ENCODE measurements at places on chromosomes 16 and 17. TPM values are rescaled to one million over a fixed set of nuclear protein-coding genes. Genes with fewer than 3 reads are reported as not detected.

FBXO39 gene
- total RNA-seq, result 9.3 TPM

AOC2 gene
- total RNA-seq, result 0.55 TPM

SLC22A31 gene
- total RNA-seq, result 0.19 TPM

SDR42E2 gene
- not detected for total RNA-seq

CIAO2B gene
- 118 TPM for total RNA-seq

KRTAP9-4 gene
- not detected for total RNA-seq

APOBR gene
- total RNA-seq, result 0.04 TPM

TMEM238L gene
- total RNA-seq, result not detected

Data from hair follicular keratinocyte (primary cell).